ENCODE measurements at places on chromosomes 5 and 9.

GRCh38 chr9:95284162-95285080 is 33.1 kb downstream of the FANCC start:
- DNase-seq, result no peak

- no peak for DNase-seq
Observed at GRCh38 chr9:124164811-124165210, 92.9 kb upstream of the NEK6 start.

- no peak for DNase-seq
Observed at GRCh38 chr9:132008855-132009812, 70.5 kb downstream of the MED27 start.

- DNase-seq, result no peak
Observed at GRCh38 chr9:93345643-93346230, 105.7 kb upstream of the FAM120A start.

DNA sequence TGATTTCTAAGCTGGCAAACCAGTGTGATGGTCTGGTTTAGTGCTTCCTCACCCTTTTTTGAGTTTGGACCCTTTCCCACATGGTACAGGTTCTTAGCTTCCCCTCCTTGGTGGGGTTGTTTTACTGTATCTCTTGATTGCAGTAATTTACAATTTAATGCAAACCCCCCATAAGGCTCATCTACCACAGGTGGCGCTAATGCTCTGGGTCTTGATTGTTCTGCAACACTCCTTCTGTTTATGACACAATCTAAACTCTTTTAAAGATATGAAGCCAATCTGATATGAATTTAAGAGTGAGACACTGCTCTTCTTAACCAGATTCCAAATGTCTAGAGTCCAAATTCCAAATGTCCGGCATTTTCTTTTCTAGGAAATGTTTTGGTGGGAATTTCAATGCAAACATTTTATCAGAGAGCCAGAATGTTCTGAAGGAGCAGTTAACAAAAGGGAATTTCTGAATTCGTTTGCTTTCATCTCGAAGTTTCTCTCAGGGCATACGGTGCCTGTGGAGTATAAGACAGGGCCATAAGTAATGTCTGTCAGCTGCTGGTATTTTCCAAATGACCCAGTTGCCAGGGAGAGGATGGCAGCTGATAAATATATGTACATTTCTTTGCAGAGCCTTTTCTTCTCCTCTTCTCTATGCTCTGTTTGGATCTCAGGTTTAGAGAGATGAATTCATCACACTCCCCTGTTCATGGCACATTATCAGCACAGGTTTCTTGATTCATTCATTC is 246.8 kb downstream of the ARHGAP26 start:
- no peak for DNase-seq

DNA sequence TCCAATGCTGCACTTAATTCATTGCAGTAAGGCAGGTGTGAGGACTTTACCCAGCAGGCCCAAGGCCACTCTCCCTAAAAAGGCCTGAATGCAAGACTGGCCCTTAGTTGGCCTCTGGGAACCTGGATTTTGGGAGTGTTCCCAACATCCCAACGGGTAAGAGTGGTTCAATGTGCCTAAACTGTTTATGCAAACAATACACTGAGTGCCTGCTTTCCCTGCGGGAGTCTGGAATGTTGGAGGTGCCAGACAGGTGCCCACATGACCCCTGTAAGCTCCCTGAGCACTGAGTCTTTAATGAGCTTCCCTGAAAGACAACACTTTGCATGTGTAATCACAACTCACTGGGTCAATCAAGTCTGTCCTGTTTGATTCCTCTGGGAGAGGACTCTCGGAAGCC is 37.4 kb downstream of the NSUN2 start:
- no peak for DNase-seq

DNA sequence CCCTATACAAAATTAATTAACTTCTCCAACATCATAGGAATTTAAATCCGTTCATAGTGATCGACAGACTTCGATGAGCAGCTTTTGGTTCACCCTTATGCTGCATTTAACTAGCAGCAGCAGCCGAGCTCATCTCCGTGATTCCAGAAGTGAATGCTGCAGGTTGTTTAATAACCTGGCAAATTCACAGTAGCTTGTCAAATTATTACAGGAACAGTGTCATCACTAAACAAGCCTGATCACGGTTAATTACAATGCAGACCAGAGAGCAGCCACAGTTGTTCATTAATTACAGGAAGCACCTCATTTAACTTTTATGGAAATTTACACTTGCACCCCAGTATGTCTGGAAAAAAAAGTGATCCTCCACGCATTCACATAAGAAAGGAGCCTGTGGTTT is 188.2 kb downstream of the BNC2 start:
- no peak for DNase-seq

DNA sequence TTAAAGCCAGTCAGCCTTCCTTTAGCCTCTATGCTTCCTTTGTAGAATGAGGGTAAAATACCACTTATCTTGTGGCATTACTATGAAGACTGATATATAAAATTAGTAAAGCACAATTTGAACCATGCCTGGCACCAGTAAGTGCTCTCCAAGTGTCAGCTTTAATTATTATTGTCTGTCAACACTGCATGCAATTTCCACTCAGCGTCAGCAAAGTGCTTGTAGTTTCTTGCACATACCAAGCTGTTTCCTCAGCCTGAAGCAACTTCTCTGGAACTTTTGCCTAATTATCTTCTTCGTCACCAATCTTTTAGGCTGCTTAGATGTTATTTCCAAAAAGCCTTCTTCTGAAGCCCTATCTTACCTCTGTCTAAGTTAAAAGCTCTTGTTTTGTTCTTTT is 177.3 kb downstream of the CDC42SE2 start:
- DNase-seq, result no peak

GRCh38 chr9:120914953-120915352 is 11.6 kb downstream of the TRAF1 start:
- DNase-seq, result no peak

DNA sequence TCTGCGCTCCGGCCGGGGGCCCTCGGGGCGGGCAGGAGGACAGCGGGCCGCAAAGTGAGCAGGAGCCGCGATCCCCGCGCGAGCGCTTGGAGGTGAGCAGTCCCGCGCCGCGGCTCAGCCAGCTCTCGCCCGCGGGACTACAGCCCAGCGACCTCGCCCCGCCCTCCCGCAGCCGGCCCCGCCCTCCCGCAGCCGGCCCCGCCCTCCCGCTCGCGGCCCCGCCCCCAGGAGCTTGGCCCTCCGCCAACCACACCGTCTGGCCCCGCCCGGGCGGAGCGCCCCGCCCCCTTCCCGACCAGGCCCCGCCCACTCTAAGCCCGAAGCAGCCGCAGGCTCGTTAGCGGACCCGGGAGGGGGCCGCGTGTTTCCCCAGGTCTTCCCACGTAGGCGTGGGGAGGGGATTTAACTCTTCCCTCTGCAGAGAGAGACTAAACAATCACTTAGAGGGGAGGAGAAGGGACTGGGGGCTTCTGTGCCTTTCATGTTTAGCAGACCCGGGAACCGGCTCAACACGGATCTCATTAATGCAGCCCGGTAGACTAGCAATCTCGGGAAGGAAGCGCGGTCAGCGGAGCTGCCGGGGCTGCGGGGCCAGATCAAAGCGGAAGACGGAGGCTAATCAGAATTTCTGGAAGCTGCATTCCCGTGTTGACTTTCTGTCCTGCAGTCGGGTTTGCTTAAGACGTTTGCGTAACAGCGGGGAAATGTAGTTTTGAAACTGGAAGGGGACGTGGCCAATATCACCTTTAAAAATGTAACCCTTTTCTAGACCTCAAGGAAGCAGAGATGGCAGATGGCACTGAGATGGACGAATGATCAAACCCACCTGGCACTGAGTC is at the start of gene MYO10:
Gene MYO10 (minus strand): TSS at position 139 of the 839 bp plus-strand sequence. CDS start 480 bp downstream, outside the sequence.
- DNase-seq, result no peak

Measured in NCI-H187 treated with DMSO at 0.1 percent for 48 hours (cell line).